ENCODE measurements at places on chromosomes 5 and 9.

GRCh38 chr9:78207319-78207718 lies 28.6 kb upstream of the CEP78 start:
- no peak for DNase-seq

GRCh38 chr9:93907551-93908199 lies 47.5 kb downstream of the BARX1 start:
- no peak for DNase-seq

- DNase-seq, result no peak
These were observed 483.7 kb downstream of the ELAVL2 start for GRCh38 chr9:23342291-23342690.

GRCh38 chr5:128199104-128199503 lies 115.5 kb downstream of the SLC12A2 start:
- DNase-seq, result no peak

DNA sequence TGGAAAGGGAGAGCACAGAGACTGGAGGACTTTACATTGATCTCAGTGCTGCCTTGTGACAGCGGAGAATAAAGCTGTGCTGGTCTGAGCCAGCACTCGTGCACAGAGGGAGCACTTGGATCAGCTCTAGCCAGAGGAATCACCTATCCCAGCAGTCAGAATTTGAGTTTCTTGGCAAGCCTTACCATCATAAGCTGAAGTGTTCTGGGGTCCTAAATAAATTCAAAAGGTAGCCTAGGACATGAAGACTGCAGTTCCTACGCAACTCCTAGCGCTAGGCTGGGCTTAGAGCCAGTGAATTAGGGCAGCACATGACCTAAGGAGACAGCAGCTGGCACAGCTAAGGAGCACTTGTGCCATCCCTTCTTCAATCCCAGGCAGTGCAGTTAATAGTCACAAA lies 119.5 kb downstream of the HMHB1 start:
- no peak for DNase-seq

DNA sequence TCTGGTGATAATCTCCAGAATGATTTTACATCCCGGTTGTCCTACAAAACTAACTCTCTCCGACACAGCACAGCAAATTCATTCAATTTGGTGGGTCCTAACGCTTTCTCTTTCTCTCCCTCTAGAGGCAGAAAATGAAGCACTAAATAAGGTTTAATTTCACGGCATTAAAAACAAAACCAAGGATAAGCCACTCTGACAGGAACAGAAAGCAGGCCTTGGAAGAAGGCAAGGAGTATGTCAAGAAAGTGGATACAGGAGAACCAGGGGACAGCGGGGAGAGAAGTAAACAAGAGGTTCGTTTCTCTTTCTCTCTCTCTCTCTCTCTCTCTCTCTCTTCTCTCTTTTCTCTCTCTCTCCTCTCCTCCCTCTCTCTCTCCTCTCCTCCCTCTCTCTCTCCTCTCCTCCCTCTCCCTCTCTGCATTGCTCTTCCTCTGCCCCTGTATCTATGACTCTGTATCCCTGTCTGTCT lies 49.8 kb downstream of the EBF1 start:
- no peak for DNase-seq

GRCh38 chr9:81391457-81391825 lies 297.9 kb downstream of the TLE1 start:
- DNase-seq, result no peak

GRCh38 chr5:23996525-23996924 lies 489.1 kb downstream of the PRDM9 start:
- DNase-seq, result no peak

DNA sequence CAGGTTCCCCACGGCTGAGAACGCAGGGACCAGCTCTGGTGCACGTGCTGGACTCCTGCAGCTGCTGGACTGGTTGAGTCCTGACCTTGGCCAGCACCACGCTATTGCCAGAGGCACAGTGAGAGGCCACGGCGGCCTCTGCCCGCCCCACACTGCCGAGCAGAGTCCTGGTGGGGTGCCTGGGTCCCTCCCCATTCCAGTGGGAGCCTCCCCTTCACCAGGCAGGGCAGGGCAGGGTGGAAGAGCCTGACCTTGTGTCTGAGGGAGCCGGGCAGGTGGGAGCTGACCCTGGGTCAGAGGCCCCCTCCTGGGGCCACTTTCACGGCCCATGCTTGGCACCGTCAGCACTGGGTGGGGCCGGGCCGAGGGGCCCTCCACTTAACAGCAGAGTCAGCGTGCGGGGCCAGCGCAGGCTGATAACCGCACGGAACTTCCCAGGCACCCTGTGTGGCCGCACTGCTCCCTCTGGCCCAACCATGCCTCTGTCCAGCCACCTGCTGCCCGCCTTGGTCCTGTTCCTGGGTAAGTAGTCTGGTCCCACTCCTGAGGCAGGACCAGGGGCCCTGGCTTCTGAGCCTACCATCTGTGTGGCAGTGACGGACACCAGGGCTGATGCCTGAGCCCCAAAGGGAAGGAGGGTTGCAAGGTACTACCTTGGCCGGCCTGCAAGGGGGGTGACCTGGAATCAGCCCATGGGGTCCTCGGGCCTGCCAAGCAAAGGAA lies at the start of gene MAMDC4:
TSS of gene MAMDC4 (plus strand) at position 406 of the 723 bp plus-strand sequence. CDS start at position 477, 71 bp downstream.
- DNase-seq, result no peak

- no peak for DNase-seq
These were observed 91.8 kb upstream of the TXNDC8 start for GRCh38 chr9:110429453-110429852.

DNA sequence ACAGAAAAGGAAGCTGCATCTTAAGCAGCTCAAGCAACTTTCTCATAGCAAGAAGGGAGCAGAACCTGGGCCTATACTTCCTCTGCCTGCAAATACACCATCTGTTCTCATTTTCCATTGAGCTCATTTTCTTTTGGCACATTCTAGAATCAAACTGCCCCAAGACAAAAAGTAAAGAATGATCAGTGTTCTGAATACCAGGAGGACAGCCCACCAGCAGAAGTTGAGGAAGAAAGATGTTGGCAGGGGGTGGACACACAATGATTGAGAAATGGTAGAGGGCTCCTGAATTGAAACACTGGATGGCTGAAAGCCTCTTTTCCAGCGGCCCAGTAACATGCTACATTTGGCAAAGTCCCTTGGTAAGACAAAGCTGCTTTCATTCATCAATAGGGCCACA lies 171.8 kb downstream of the MED10 start:
- no peak for DNase-seq

DNA sequence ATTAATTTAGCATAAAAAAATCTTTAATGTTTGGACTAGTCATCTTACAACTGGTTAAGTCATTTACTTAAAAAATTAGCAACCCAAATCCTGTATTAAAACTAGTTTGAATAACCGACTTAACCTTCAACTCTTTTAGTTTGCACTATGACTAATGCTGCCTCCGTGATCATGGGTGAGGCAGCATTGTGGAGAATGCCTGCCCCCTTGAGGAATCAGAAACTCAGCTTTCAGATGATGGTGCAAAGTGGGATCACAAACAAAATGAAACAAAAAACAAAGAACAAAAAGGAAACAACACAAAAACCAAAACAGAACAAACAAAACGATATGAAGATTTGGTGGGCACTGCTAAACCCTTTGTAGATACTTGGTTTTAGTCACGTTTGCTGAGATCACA lies 127.0 kb upstream of the PALM2AKAP2 start:
- DNase-seq, result no peak

DNA sequence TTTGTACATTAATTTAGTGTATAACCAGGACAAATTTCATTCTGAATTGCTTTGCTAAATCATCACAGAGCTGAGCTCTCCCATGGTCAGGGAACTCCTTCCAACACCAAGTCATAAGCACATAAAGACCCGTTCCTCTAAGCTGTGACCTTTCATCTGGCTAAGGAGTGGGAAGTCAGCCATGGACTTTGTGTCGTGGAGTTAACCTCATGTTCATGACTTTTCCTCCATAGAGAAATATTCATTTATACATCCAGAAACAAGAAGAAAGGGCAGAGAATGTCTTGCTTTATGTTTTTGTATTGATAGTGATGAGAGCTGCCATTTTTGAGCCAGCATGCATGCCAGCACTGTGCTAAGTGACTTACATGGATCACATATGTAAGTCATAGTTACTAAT lies 97.5 kb downstream of the INIP start:
- DNase-seq, result no peak

DNA sequence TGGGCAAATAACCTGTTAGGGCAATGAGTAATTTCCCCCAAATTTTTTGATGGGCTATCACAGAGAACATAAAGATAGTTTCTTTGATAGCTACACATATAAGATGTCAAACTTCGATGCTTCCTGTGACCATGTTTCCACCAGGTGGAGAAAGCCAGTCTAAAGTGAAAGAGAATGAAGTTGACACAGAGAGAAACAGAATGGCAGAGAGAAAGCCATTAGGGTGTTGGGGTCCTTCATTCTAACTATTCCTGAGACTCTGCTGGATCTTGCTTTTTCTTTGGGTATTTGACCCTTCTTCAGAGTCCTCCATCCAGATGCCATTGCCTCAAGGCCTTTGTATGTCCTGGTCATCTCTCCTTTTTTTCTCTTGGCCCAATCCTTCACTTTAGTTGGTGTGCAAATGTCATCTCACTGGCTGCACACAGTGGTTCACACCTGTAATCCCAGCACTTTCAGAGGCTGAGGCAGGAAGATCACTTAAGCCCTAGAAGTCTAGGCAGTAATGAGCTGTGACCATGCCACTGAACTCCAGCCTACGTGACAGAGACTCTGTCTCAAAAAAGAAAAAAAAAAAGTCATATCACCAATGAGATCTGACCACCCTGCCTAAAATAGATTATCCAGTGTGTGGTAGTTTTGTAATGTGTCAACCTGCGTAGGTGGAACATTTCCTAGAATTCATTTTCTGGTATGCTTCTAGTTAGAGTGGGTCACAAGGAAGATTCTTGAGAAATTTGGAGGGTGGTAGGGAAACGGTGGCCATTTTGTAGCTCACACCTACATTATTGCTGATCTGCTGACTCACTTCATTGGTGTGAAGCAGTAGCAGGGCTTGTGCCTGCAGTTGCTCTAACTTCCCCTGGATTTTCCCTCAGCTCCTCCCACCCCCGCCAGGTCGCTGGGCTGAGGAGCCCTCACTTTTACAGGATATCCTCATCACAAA lies 20.8 kb upstream of the KIF2A start:
- DNase-seq, result no peak

DNA sequence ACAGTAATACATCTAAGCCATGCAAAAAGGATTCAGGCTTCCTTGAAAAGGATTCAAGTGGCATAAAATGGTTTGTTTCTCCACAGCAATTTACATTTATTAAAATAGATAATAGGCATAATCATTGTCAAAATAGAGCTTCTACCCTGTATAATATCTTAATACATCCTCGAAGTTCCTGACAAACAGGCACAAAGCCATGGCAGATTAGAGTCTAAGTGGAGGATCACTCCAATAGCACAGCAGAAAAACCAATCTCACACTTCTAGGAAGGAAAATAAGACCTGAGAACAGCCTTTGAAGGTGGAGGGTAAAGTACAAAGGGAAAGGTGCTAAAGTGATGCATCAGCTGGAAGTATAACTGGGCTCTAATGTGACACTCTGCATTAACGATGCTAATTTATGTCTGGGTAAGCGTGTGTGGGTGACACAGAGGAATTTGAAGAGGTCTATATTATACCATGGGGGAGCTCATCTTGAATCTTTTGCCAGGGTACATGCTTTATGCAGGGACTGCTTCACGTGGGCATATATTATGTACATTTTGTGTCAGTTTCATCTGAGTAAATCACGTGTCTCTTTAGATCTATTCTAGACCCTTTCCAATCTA lies 28.8 kb downstream of the PPP2R2B start:
- no peak for DNase-seq

- DNase-seq, result no peak
These were observed 17.4 kb downstream of the SLC12A2 start for GRCh38 chr5:128100860-128101557.

GRCh38 chr5:54275361-54275760 lies 35.0 kb downstream of the ARL15 start:
- DNase-seq, result no peak

DNA sequence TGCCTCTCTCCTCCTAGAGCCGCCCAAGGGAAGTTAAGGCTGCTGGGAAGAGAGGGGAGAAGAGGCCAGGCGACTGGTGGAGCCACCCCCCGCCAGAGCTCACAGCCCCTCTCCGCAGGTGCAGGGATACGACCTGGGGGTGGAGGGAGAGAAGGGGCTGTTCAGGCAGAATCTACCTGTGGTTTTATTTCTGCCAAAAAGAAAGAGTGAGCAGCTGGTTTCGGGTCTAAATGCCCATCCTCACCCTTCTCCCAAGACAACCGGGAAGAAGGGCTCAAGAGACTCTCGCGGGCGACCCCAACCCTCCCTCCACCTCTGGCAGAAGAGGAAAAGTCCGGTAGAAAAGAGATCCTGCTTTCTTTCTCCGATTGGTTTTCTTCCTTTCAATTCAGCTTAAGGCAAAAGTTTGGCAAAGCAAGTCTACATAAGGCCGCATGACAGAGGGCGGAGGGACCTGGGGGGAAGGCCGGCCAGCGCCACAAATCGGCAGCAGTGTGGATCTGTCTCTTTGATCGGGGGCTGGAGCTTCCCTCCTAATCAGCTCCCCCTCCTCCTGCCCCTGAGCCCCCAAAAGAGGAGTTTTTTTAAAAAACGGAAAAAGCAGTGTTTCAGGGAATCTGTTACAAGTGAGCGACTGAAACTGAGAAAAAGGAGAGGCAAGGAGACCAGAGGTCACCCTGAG lies 16.3 kb downstream of the FAM78A start:
- no peak for DNase-seq

DNA sequence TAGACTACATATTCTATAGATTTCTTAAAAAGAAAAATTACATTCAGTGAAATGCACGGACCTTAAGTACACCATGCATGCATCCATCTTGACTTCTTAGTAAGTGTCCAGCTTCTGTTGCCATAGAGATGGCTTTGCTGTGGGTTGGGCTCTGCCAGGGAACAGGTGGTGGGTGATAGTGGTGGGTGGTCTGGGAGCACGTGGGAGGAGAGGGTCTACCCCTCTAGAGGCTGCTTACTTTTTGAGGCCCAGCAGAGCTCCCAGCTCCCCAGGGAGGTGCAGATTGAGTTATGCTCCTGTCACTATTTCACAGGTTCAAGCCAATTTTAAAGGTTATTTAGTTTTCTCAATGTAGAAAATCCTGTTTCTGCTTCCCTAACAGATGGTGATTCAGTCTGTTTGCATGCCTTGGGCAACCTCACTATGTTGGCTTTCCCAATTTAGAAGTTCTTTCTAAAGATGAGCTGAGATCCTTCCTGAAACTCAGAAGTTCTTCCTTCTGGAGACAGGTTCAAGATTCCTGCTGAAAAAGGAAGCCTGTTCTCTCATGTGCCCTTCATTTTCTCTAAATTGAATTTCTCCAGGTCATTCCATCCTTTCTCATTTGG lies 107.4 kb upstream of the LHFPL2 start:
- DNase-seq, result no peak

Measured in naive thymus-derived CD8-positive, alpha-beta T cell (primary cell).